SJCRH30 (cell line): ENCODE measurements at places on chromosomes 3 and 15.

GRCh38 chr15:73383310-73384189 is 14.8 kb upstream of the HCN4 start:
- no peak for DNase-seq

GRCh38 chr3:134775831-134776230 is 19.2 kb upstream of the EPHB1 start:
- DNase-seq, result no peak

GRCh38 chr3:13015286-13016082 is 57.7 kb downstream of the IQSEC1 start:
- no peak for DNase-seq

DNA sequence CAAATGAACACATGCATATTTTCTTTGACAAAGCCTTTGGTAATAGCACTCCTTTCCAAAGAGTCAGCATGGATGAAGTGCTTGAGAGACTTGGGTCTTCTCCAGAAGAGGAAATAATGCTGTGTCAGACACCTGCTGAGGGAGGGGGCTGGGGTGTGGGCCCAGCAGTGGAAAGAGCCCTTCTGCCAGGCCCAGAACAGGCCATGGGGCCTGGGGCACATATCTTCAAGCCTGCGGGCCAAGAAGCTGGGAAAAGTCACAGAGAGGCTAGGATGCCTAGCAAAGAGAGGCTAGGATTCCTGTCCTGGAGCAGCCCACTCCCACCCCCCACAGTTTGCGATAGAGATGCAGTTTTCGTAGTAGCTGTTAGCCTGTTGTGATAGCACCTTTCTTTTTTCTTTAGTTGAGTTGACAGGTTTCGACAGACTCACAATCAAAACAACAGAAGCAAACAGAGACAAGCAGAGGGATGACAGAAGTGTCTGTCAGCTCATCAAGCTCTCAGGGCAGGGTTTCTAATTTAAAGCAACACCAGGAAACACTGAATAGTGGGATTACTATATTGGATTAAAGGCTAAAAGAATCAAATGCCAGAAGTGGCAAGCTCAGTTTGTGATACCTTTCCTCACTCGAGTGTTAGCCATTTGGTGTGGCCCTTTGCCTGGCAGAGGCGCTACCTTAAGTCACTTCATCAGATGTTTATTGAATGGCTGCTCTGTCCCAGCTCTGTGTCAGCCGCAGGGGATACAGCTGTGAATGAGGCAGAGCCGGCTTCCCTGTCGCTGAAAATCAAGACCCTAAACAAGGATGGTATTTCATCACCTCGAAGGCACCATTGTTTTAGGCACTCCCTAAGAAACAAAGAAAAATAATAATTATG is 19.0 kb downstream of the CMTM7 start:
- peak; percentile 70 for DNase-seq

GRCh38 chr15:45023659-45024225 is 747 bp downstream of the SORD start:
- peak; percentile 37 for DNase-seq

- no peak for DNase-seq
These were observed 103.5 kb downstream of the CD47 start for GRCh38 chr3:107987036-107987939.

GRCh38 chr15:31104003-31104402 is 2.5 kb upstream of the TRPM1 start:
- DNase-seq, result no peak

GRCh38 chr3:159926573-159926972 is 62.1 kb upstream of the IL12A start:
- DNase-seq, result no peak

GRCh38 chr3:41094351-41094750 is 105.0 kb upstream of the CTNNB1 start:
- DNase-seq, result no peak

- DNase-seq, result no peak
These were observed 20.4 kb upstream of the MAP6D1 start for GRCh38 chr3:183845608-183846288.

- DNase-seq, result peak; percentile 11
These were observed 393.3 kb downstream of the TIGIT start for GRCh38 chr3:114687151-114687550.

GRCh38 chr3:125478326-125478725 is 41.7 kb downstream of the SNX4 start:
- DNase-seq, result no peak

DNA sequence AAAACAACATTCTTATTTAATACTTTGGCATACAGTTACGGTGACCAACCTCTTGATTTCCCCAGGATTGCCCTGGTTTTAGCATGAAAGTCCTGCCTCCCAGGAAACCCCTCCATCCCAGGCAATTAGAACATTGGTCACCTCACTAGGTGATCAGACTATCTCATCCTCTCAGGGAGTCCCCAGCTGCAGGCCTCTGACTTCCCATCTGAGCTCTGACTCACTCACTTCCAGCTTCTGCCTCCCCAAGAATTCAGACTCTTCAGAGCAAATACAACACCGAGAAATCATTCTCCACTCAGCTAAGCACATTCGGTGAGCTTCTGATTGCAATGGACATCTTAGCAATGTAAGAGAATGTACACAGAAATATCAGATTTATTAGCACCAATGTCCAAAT is 92.4 kb upstream of the HES1 start:
- peak; percentile 50 for DNase-seq

- DNase-seq, result no peak
These were observed 202.2 kb downstream of the DOCK3 start for GRCh38 chr3:50876947-50877346.

DNA sequence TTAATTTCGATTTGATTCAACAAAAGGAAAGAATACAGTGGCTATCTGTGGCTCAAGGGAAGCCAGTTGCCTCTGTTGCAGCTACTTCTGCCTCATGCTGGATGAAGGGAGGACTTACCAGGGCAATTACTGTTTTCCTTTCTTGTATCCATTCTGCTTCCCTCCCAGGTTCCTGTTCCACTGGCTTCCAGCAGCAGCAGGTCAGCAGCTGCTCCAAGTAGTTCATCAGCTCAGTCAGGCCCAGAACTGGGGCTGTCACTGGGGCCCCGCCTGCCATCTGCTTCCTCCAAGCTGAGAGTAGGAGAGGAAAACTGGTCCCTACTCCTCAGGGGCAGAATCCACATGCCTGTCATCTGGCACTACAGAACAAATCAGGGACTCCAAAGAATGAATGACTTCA is 48.6 kb upstream of the ULK4 start:
- DNase-seq, result peak; percentile 47

- DNase-seq, result peak; percentile 13
These were observed 76.1 kb upstream of the SPATA16 start for GRCh38 chr3:173217127-173217526.

DNA sequence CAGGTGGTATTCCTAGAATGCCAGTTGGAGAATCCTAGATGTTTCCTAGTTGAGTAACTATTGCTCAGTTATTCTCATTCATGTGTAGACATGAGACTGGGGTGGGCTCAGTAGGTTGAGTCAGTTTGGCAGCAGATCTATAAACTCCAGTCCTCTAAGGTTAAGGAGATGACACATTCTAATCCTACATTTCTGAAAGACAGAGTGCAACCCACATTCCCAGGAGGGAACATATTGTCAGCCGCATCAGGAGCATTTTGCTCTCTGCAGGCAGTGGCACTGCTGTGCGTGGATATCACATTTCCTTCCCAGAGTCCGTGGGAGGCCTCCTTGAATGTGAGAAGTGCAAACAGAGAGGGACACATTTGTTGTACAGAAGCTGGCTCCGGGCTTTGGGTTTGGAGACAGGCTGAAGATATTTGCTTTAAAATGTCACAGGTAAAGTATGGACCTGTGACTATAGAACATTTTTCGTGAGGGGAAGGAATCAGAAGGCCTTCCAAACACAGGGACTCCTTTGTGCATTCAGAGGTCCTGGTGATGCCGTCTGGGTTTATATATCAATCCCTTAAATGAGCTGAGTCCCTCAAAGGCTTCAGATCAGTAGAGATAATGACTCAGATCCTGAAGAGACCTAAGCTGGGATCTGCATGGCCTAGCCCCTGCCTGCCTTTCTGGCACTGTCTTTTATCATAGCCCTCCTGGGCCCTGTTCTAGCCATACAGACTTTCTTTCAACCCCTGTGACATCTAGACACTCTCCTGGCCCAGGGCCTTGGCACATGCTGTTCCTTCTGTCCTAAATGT is 156.5 kb downstream of the CADPS start:
- peak; percentile 60 for DNase-seq

- DNase-seq, result no peak
These were observed 36.0 kb downstream of the NKIRAS1 start for GRCh38 chr3:23880703-23881339.

- no peak for DNase-seq
These were observed 189.9 kb downstream of the WNT5A start for GRCh38 chr3:55297245-55297644.

DNA sequence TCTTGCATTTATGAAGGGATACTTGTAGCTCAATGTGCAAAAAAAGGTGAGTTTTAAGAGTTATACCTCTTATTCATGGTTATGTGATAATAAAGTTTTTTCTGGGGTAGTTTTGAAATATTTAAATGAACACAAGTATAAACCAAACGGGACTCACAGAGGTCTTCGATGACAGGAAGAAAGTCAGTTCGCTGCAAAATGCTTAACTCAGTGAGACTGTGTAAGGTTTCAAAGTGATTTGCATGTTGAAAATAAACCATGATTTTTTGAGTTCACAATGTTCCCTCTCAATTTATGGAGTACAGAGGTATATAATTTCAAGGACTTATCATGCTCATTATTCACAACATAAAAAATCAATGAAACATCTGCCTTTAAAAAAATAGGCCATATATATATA is 36.3 kb upstream of the MYH15 start:
- no peak for DNase-seq

GRCh38 chr3:102133376-102133775 is 284.1 kb downstream of the NFKBIZ start:
- no peak for DNase-seq

DNA sequence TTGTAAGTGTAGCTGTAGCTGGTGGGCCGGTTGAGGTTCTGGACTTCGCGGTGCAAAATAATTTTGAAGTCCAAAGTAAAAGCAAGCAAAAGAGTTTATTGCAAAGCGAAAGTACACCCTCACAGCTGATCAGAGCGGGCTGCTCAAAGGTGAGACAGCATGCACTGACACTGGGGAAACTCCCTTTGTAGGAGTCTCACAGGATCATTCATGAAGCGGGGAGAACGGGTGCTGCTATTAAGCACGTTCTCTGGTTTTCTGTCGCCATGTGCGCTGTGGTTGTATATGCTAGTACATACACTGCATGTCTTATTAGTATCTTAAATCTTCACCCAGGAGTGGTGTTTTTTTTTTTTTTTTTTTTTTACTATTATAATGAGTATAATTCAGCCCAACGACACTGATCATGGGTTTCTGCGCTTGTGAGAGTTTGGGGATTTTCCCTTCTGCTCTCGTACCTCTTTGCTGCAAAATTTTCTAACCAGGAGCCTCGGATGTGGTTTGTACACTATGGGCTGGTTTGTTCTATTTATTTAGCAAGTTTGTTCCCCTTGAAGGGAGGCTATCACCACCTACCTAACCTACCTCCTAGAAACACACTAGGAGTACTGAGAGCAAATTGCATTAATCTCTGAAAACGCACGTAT is 1.4 kb upstream of the AP4E1 start:
- peak; percentile 3 for DNase-seq

- no peak for DNase-seq
These were observed 3.2 kb upstream of the RAD51 start for GRCh38 chr15:40691737-40692136.

DNA sequence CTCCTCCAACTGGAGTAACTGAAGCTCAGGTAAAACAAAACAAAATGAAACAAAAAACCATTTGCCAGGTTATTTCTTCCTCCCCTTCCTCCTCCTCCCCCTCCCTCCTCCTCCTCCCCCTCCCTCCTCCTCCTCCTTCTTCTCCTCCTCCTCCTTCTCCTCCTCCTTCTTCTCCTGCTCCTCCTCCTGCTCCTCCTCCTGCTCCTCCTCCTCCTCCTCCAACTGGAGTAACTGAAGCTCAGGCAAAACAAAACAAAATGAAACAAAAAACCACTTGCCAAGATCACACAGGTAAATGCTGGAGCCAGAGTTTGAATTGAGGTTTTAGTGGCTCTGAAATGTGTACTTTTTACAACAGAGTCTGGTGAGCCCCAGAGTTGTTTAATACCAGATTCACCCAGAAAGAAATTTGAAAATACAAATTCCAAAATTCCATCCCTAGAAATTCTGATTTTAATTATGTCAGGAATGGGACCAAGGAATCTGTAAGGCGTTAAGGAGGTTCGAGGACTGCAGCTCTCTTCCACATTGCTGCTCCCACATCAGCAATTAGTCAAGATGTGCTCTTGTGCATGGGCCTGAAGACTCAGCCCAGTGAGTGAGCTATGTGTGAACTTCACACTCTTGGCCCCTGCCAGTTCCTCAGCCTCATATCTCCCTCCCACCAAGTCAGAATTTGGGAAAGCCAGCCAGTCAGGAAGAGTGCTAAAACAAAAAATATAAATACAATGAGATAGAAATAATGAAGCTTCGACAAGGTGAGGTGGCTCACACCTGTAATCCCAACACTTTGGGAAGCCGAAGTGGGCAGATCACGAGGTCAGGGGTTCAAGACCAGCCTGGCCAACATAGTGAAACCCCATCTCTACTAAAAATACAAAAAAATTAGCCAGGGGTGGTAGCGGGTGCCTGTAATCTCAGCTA is 31.6 kb upstream of the ZNF770 start:
- DNase-seq, result no peak

GRCh38 chr3:170500995-170501394 is 82.3 kb downstream of the CLDN11 start:
- DNase-seq, result no peak

GRCh38 chr3:132356568-132356967 is 39.4 kb downstream of the ACP3 start:
- no peak for DNase-seq

DNA sequence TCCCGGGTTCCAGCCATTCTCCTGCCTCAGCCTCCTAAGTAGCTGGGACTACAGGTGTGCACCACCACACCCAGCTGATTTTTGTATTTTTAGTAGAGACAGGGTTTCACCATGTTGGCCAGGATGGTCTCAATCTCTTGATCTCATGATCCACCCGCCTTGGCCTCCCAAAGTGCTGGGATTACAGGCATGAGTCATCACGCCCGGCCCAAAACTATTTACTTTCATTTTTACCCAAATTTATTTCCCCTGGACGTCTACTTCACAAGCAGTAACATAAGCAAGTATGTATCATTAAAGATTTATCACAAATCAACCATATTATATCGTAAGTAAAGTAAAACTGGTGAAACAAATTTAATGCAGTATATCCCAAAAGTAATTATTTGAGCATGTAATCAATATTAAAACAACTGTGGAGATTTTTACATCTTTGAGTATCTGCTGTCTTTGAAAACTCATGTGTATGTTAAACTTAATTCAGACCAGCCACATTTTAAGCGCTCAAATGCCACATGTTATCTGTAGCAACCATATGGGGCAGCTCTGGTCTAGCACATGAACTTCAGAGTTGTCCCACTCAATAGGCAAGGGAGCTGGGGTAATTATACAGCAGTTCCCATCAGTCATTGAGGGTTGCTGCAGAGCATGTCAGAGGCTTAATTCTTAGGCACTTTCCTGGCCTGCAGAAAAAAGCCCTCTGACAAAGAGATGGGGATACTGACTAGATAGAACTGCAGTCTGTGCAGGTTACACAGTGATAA is 185.7 kb upstream of the CTDSPL start:
- peak; percentile 8 for DNase-seq

- peak; percentile 27 for DNase-seq
These were observed 9.5 kb downstream of the CA12 start for GRCh38 chr15:63372018-63372705.
